ENCODE measurements at places on chromosomes 13 and 19. TPM values are rescaled to one million over a fixed set of nuclear protein-coding genes. Genes with fewer than 3 reads are reported as not detected.

The CEACAM21 gene
- 16.7 TPM for polyA plus RNA-seq

The LGALS7 gene
- polyA plus RNA-seq, result not detected

The WASF3 gene
- polyA plus RNA-seq, result not detected

The PRDX2 gene
- 333 TPM for polyA plus RNA-seq

The UPK1A gene
- polyA plus RNA-seq, result not detected

The ATP4B gene
- polyA plus RNA-seq, result not detected

The KLF1 gene
- not detected for polyA plus RNA-seq

The SIGLEC10 gene
- polyA plus RNA-seq, result 0.24 TPM

The PDE4C gene
- not detected for polyA plus RNA-seq

The RPS28 gene
- polyA plus RNA-seq, result 4,042 TPM

The ITGBL1 gene
- polyA plus RNA-seq, result not detected
